Stimulated activated CD4-positive, alpha-beta T cell treated with anti-CD3 and anti-CD28 coated beads, Interleukin-4, amount 100 ng/mL, for 48 hours (primary cell): ENCODE measurements at places on chromosomes 7 and 10.

GRCh38 chr10:16995867-16996529 is 133.6 kb downstream of the CUBN start:
- DNase-seq, result no peak

- DNase-seq, result peak; percentile 43
Observed at GRCh38 chr10:96719850-96720421, 378 bp downstream of the PIK3AP1 start.

DNA sequence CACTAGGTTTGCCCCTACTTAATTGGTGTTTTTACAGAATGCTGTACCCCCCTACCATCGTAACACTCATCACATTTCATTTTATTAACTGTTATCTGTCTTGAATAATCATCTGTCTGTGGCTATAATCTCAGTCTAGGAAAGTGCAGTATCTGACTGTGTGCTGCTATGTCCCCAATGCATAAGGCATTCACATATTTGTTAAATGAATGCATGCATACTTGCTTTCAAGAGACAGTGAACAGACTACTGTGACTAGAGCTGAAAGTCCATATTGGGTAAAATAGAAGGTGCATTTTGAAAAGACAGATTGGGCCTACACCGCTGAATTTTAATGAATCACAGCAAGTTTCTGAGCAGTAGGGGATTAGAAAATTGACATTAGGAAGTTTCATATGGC is 112.3 kb downstream of the ARHGAP12 start:
- no peak for DNase-seq

GRCh38 chr7:106045139-106045538 is 67.0 kb downstream of the SYPL1 start:
- no peak for DNase-seq

DNA sequence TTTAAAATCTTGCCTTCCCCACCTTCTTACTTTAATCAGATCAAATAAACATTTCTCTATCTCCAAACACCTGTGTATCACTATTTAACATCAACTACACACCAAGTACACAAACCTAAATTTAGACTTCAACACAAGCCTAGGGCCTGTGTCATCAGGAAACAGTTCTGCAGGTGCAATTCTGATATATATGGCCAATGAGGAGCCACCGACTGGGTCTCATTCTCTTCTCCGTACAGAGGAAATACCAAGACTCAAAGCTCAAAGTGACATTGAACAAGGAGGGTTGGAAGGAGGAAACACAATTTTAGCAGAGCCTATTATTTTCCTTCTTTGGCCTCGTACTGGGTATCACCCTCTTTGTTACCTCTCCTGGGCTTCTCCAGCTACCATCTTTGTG is 152.6 kb upstream of the PRR15 start:
- no peak for DNase-seq

DNA sequence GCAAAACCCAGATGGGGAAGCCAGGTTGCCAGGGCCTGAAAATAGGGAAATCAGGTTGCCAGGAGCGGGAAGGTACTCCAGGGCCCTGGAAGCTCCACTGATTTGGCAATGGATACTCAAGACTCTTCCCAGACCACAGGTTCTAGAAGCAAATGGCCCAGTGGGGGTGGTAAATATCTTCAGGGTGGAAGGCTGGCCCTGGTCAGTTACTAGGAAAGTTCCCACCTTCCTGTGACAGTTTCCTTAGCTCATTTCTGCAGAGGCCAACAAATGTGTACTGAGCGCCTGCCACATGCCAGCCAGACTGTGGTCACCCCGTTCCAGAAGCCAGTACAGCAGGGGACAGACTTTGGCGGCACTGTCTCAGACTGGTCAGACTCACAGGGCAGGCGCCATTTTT is 113.6 kb downstream of the FAM53B start:
- no peak for DNase-seq

DNA sequence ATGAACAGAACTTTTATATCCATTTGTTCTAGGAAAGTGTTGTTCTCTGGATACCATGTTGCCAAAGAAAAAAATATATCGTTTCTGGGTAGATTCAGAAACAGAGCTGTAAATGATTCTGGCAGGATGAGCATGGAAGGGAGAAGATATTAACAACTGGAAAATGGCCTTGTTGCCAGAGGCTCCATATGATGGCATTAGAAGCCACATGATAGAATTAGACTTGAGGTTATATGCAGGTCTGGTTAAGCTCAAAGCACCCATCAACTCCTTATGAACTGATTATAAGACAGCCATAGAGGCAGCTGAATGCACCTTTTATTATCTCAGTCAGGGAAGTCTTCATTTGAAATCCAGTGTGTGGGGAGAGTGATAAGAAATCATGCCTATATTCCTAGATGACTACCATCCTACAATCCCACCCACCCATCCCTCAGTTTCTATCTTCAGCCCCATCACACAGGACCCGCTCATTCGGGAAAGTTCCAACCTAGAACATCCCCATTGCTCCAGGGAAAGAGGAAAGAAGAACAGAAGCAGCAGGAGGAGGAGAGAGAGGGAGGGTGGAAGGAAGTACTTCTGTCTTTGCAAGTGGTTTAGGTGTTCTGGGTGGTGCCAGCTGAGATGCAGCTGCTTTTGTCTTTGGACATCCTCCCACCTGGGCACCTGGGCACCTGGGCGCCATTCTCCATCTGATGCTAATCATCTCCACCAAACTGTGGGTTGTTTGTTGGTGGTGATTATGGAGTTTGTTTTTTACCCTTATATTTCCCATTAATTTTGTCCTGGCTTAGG is 25.5 kb upstream of the TRIL start:
- no peak for DNase-seq

GRCh38 chr7:13920053-13920697 is 69.3 kb downstream of the ETV1 start:
- DNase-seq, result no peak

DNA sequence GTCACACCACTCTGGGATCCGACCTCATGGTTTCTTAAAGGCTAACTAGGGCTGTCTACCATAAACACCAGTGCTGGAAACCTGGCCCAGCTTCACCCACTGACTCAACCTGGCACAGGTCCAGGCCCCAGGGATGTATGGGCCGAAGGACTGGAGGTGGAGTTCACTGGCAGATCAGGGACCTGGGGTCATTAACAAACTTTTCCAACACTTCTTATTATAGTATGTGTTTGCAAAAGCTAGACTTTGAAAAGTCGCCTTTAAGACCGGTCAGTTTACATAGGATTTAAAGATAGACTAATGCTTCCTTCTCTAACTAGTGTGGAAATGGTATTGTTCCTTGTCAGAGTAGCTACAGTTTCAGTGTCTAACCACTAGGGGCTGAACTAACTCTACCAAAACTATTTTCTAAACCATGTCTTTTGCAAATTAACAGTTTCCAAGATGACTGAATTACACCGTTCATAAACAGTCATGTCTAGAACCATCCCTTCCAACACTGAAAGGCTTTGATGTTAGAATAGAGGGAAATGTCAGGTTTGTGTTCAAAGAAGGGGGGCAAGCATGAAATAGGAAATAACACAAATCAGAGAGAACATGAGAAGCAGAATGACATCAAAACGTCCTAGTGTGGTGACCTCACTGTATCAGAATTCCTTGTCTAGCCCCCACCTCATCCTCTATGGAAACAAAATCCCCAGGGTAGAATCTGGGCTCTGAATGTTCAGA is 29.7 kb downstream of the STN1 start:
- DNase-seq, result no peak

- no peak for DNase-seq
Observed at GRCh38 chr7:27611059-27611458, 51.6 kb downstream of the HIBADH start.

DNA sequence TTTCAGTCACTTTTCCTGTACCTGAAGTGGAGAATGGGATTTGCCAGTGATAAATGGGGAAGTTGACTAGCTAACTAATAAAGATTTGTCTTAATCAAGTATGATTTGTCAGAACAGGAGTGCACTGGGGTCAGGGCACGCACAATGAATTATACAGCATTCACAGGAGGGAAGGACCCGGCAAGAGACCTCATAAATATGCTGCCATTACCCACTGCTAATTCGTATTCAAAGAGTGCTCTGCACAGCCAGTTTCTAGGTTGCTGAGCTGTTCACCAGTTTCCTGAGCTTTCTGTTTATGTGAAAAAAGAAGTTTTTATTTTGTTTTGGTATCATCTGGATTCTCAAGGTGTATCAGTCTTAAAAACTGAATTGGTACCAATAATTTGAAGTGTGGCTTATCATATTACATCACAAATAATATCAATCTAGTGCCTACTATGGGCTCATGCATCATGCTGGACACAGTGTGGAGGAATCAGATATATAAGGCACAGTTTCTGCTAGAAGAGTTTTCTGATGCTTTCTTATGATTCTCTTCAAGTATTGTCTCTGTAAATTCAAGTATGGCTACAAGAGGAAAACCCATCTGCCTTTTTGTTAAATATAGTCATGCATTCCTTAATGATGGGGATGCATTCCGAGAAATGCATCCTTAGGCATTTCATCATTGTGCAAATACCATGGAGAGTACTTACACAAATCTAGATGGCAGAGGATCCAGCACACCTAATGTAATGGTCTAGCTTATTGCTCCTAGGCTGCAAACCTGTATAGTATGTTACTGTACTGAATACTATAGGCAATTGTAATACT is 202.2 kb downstream of the VTI1A start:
- DNase-seq, result no peak

- no peak for DNase-seq
Observed at GRCh38 chr10:102931643-102932042, 13.5 kb downstream of the CNNM2 start.

GRCh38 chr10:14137391-14137790 is 193.3 kb downstream of the FRMD4A start:
- no peak for DNase-seq

DNA sequence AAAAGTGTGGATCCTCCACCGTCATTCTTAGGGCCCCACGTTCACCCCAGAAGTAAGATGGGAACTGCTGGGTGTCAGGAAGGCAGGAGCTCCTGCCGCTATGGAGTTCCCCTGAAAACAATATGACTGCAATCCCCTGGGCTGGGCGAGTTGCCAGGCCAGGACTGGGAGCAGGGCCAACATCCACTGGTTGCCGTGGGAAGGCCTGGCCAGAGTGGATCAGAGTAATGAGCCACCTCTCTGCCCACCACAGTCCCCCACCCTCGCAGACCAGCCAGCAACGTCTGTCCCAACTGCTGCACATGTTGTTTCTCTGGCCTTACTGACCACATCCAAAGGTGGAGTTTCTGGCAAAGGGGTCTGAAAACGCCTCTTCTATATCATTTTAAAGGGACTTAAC is 86.6 kb downstream of the STRA8 start:
- no peak for DNase-seq

- DNase-seq, result no peak
Observed at GRCh38 chr7:150432915-150433892, 17.2 kb upstream of the GIMAP8 start.

DNA sequence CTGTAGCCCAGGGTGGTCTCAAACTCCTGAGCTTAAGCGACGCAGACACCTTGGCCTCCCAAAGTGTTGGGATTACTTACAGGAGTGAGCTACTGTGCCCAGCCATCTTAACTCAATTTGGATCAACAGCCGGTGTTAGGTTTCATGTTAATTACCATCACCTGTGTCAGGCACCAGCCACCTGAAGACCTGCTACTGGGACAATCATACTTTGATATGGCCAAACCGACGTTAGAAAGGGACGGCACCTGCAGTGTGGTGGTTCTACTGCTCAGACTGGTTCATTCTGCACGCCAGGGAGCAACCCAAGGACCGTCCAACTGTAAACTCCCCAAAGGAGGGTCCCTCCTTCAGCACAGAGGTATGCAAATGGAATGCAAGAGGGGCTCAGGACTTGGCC is 74.2 kb upstream of the CYTH3 start:
- no peak for DNase-seq

DNA sequence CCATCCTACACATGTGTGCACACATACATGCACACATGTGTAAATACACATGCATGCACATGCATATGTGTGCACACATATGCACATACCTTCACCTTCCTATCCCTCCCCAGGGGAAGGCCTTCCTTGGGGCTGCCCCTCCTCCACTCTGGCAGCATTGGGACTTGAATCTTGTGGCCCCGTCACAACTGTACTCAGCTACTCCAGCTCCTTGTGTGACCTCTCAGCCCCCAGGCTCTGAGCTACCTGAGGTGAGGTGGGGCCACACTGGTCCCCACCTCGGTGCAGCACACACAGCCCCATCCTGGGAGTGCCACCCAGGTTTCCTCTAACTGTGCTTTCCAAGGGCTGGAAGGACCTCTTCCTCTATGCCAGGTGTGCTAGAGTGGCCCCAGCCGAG is 116.0 kb downstream of the LHPP start:
- no peak for DNase-seq

DNA sequence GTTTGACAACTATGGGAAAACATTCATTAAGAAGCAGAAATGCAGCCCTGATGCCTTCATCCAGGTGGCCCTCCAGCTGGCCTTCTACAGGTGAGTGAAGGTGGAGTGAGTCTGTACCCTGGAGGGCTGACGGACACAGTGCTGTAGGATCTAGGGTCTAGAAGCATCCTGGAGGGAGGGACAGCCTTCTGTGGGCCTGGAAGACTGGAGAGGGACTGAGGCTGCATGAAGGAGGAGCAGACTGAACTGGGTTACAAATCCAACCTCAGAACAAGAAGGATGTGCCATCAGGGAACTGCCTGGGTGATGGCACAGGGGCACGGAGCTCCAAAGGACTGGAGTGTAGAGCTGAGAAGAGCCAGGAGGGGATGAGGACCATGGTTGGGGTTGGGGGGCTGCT is 27.5 kb upstream of the C10orf53 start:
- DNase-seq, result no peak

DNA sequence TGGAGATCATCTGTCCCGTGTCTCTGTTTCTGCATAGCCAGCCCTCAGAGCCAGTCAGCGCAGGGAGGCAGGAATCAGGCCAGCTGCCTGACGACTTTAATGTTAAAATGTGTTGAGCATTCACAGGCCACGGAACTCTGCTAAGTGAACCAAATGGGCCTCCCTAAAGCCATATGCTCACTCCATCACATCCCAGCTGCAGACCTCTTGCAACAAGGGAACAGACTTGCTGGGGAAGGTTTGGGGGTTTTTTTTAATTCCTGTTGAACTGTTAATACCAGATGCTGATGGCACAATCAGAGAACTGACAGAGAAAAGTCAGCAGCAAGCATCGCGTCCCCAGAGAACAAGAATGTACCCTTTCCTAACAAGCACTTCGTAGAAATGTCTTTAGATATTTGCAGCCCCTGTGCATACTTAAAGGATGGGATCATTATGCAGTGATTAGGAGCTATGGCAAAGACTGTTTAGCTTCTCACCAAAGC is 900.4 kb upstream of the AUTS2 start:
- no peak for DNase-seq

GRCh38 chr7:112995059-112995824 is 91.4 kb downstream of the GPR85 start:
- no peak for DNase-seq

- no peak for DNase-seq
Observed at GRCh38 chr7:143884241-143884968, 17.6 kb downstream of the TCAF1 start.

- no peak for DNase-seq
Observed at GRCh38 chr7:135522509-135522908, 12.6 kb upstream of the CNOT4 start.

- DNase-seq, result no peak
Observed at GRCh38 chr10:3749600-3749999, 35.4 kb downstream of the KLF6 start.

GRCh38 chr7:47347346-47347745 is 234.6 kb downstream of the TNS3 start:
- no peak for DNase-seq
